ENCODE measurements at places on chromosomes 3 and 15.

DNA sequence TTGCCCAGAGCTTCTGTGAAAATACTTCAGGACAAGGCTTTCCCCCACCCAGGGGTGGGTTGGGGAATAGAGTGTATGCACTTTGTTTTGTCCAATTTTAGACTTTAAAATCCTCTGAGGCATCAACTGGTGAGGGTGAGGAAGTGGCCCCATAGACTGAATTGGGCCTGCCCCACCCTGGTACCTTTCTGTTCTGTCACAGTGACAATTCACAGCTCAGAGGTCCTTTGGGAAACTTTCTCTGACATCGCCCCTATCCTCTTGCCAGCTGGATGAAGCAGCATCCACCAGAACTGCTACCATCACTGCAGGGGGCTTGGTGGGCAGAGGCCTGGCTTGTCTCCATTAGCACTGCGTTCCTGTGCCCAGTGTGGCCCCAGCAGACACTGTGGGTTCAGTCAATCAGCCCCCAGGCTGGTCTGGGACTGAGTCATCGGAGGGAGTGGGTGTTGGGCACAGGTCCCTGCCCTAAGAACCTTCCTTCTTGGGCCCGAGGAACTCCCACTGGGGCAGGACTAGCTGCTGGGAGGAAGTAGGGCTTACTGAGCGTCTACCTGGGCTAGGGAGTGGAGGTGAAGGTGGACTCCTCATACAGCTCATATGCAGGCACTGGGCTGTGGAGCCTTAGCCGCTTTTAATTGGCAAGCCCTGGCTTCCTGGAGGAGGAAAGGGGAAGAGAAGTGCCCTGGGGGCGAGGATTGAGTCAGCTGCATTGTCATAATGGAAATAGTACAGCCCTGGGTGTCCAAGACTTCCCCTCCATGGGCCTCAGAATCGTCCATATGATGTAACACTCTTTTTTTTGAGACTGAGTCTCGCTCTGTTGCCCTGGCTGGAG lies 1.5 kb upstream of the PPM1M start:
- DNase-seq: peak; percentile 61

DNA sequence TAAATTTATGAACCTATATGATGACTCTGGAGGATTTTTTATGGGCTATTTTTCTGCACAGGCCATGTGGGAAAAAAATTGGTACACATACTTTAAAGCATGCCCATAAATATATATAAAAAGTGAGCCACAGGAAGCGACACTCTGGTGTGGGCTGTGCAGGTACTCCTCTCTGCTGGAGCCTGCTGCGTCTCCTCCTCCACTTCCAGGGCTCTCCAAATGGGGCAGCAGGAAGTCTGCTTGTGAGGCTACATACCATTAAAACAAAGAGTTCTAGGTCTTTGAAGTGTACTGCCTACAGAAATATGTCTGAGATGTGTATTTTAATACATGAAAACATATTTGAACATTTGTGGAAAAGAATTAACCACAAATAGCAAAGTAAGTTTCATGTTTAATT lies 135.1 kb downstream of the CTNNB1 start:
- no peak for DNase-seq

GRCh38 chr3:143594206-143594605 lies 254.1 kb downstream of the SLC9A9 start:
- no peak for DNase-seq

- no peak for DNase-seq
Observed at GRCh38 chr3:9765865-9766264, 3.9 kb downstream of the CAMK1 start.

DNA sequence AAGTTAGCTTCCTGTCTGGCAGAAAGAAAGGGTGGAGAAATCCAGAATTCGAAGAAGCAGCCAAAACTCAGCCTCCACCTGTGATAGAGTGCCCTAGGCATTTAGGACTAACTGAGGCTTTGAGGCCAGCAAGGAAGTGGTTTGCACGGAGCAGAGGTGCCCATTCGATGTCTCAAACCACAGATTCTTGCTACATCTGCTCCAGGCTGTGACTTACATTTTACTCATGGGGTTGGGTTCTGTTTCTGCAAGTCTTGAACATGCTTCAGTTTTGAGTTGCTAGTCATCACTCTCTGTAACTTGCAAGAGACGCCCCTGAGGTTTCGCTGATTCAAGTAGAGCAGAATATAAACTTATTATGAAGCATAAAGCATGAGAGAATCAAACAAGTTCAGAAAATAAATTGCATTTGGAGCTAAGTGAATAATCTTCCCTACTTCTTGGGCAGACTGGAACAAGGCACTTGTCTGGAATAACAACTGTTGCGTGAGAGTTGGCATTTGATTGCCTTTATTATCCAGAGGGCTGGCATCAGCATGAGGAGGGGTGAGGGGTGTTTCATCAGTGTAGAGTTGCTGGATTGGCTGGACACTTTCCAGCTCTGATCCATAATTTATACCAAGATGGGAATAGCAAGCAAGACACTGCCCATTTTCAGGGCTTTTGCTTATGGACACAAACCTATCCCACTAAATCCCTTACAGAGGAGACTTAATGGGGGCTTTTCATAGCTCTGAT lies 256.5 kb downstream of the AGBL1 start:
- no peak for DNase-seq

GRCh38 chr15:65095011-65095746 lies 18.6 kb downstream of the KBTBD13 start:
- no peak for DNase-seq

- no peak for DNase-seq
Observed at GRCh38 chr15:94736236-94736635, 504.9 kb downstream of the MCTP2 start.

GRCh38 chr3:69761896-69762767 lies 22.9 kb downstream of the MITF start:
- no peak for DNase-seq

- no peak for DNase-seq
Observed at GRCh38 chr3:73694983-73695757, 70.4 kb upstream of the PDZRN3 start.

GRCh38 chr3:127444761-127445160 lies 145.8 kb downstream of the TPRA1 start:
- DNase-seq: no peak

DNA sequence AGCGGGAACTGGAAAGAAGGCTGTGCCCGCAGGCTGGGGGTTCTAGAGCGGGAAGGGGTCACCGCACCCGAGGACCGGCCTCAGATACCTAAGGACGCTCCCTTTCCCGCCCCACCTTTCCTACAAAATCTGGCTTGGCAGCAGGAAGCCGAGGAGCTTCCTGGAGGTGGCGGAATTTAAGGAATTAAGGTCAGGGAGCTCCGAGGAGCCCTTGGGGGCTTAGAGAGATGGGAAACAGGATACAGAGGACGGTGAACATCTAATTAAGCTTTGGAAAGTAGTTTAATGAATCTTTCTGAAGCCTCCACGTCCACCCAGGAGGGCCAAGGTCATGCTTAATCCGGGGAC lies 507 bp upstream of the AP3B2 start:
- DNase-seq: no peak

Data from stimulated activated naive CD4-positive, alpha-beta T cell treated with Interleukin-2 at 50 U/mL for 16 hours (primary cell).